CD4-positive, alpha-beta T cell treated with Interferon gamma for 1 hour (primary cell): ENCODE measurements at places on chromosomes 6 and 20.
A peak's percentile ranks its signal among the peaks of the same experiment; 100 is the strongest.

GRCh38 chr6:111663692-111664564 is 58.2 kb upstream of the TRAF3IP2 start:
- DNase-seq: no peak

- DNase-seq: no peak
Measured at GRCh38 chr6:147648916-147649315, 140.4 kb downstream of the SAMD5 start.

- no peak for DNase-seq
Measured at GRCh38 chr6:36997811-36998722, 7.4 kb upstream of the FGD2 start.

GRCh38 chr6:90459225-90459758 is 127.6 kb downstream of the MAP3K7 start:
- DNase-seq: no peak

- no peak for DNase-seq
Measured at GRCh38 chr6:111677249-111677990, 71.7 kb upstream of the TRAF3IP2 start.

DNA sequence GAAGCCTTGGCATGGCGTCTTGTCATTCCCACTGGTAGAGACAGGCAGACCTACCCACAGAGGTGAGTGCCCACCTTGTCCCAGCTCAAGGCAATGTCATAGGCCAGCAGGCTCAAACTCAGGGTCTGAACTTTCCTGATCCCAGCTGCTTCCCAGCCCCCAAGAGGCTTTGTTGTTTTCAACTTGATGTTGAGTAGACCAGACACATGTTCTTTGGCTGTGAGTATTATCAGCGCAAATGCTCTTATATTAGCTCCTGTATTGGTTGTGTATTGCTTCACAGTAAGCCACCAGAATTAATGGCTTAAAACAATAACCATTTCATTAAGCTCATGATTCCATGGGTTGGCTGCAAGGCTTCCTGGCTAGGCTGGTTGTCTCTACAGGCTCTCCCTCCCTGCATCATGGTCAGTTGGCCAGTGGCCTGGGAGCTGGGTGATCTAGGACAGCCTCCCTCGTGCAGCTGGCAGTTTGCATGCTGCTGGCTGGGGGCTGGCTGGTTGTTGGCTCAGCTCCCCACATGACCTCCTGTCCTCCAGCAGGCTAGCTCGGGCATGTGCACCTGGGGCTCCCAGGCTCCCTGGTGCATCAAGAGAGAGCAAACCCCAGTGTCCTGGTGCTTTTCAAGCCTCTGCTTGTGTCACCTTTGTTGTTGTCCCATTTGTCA is 21.6 kb downstream of the TOX2 start:
- no peak for DNase-seq

DNA sequence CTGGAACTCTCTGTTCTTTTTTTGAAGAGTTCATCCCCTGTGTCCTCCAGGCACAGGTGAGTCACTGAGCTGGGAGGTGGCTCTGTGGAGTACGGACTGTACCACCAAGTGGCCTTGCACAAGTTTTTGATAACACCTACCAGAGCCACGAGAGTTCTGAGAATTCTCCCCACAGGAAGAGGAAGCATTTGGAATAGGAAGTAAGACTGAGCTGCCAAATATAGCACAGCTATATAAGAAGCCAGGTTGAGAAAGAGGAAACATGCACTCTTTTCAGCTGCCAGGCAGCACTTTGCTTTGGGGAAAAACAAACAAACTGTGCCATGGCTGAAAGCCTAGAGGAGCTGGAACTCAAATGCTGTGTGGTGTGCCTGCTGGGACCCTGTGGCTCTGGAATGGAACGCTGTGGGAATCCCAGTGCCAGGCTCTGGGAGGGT is 70.8 kb upstream of the RIPOR2 start:
- peak; percentile 82 for DNase-seq

DNA sequence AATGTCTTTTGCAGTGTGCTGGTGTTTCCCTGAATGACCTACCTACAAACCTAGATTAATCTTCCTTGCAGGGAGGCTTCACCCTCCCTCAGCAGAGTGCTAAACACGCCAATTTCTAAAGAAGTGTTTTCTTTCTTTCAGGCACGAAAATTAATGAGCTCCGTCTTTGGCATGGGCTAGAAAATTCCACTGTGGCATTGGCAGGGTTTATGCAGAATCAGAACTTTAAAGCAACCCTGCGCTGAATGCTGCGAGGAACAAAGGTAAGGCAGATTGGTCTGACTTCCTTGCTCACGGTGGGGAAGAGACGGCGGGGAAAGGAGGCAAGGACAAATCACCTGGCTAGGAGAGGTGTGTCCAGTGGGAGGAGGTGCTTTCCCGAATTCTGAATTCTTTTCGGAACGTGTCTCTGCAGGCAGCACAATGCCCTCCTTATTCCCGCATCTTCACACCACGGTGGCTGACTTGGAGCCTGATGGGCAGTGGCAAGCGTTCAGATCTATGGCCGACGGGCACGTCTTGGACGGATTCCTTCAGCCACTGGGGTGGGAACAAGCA is 6.2 kb upstream of the BANF2 start:
- DNase-seq: no peak

DNA sequence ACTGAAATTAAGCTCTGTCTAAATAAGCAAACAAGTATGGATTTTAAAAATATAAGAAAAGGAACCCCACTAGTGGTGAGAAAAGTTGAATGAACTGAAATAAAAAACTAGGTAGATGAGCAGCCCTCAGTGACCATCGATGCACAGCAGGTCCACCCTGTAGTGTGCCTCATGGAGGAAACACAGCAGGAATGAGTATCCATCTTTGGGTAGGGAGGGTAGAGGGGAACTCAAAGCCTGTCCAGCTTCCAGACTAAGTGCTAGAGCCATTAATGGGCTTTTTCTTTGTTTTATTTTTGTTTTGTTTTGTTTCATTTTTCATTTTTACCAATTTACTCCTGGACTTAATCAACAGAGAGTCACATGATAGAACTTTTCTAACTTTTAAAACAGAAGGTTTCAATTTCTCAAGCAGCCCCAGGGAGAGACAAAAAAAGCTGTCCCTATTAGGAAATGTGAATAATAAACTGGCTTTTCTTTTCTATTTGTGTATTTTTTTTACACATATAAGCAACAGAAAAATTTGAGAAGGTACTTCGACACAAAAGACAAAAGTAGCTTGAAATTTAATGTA is 700.6 kb downstream of the HACE1 start:
- DNase-seq: no peak

GRCh38 chr6:11392778-11393507 is 144.6 kb upstream of the TMEM170B start:
- DNase-seq: no peak

DNA sequence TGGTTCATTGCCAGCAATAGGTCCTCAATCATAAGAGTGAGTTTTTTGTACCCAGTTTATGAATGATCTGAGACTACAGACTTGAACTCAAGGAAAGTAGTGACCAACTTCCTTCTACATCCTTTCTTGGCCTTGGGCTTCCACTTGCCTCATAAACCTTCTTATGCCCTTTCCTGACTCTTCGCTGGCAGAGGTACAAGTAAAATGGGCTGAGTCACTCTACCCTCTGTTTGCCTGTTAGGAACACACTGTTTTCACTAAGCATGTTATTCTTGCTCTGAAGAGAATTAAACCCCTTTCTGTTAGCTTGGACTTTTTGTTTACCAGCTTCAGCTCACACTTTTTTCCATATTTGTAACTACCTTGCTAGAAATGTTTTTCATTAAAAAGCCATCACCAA is 74.4 kb downstream of the PKHD1 start:
- DNase-seq: no peak

DNA sequence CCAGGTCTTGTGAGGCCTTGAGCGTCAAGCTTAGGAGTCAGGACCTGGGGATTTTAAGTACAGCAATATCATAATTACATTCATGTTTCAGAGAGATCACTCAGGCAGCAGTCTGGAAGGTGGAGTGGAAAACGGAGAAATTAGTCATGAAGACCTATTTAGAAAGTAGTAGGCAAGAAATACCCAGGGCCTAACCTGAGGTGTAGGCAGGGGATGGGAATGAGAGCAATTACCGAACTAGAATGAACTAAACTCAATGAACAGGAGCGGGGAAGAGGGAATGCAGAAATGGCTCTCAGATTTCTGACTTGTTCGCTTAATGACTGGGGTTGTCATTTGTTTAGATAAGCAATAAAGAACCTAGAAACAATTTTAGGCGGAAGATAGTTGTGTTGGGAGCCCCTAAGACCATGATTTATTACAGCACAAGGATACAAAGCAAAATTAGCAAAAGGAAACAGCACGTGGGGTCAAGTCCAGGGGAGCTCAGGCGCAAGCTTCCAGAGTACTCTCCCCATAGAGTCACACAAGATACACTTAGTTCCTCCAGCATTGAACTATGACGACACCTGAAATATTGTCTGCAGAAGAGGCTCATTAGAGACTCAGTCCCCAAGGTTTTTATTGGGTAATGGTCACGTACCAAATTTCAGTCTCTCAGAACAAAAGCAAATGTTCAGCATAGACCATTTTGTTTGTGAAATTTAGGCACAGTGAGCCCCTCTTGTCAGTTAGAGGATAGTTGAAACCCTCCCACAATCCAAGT is 178.8 kb upstream of the AKAP12 start:
- DNase-seq: no peak

GRCh38 chr20:32586291-32586690 is 1.2 kb upstream of the NOL4L start:
- no peak for DNase-seq

GRCh38 chr6:328924-329323 is 36.6 kb downstream of the DUSP22 start:
- DNase-seq: no peak

- DNase-seq: peak; percentile 76
Measured at GRCh38 chr6:98947411-98948292, at the start of gene FBXL4. Gene FBXL4, minus strand, starts transcription at chr6:98947946. Its CDS starts 20,958 bp downstream, at chr6:98926988.

- no peak for DNase-seq
Measured at GRCh38 chr6:13089296-13089994, 238.9 kb downstream of the TBC1D7 start.

GRCh38 chr20:32521780-32522525 is 63.2 kb downstream of the NOL4L start:
- DNase-seq: peak; percentile 58

DNA sequence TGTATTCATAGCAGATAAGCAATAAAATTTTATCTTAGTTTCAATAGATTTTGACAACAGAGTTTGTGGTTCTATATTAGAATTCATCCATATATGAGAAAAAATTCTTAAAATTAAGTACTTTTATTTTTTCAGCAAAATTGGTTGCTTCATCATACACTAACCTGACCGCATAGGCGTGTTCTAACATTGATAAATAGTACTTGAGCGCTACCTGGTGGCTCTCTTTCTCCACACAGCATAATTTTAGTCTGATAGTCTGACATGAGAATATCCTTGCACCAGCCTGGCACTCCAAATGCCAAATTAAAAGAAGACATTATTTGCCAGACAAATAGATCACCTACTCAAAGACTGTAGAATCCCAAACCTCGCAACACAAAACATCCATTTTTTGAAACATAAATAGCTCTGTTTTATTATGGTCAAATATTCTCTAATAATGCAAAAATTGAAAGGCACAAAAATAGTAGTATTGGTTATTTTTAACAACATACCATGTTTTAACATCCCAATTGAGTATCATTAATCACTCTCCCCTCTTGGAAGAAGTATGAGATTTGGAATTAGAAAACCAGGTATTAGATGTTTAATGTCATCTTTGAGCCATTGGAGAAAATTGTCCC is 33.0 kb upstream of the FILIP1 start:
- peak; percentile 7 for DNase-seq

GRCh38 chr6:126475449-126475848 is 135.5 kb downstream of the CENPW start:
- no peak for DNase-seq

GRCh38 chr6:22332711-22333110 is 35.9 kb upstream of the PRL start:
- DNase-seq: no peak

GRCh38 chr20:57957411-57958049 is 247.7 kb upstream of the PMEPA1 start:
- no peak for DNase-seq

DNA sequence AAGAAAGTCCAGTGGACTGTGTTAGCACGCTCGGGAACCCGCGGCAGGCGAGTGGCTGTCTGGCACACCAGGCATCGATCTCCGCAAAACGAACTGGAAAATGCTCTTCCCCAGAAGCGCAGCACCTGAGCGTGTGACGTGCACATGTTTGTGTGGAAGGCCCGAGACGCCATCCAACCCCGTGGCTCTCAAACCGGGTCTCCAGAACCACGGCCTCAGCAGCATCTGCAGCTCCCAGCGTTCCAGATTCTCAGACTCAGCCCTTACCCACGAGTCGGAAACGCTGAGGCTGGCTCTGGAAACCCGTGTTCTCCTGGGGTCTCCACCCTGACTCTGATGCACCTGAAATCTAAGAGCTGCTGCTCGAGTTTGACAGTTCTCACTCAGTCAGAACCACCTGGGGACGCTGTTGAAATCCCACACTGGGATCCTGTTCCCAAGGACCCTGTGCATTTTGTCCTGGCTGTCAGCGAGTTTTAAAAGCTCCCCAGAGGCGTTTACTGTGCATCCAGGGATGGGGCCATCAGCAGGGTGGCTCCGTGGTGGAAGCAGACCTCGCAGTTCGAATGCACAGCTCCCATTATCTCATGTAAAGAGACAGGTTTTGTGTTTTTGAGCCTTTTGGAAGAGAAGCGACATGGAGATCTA is 69.0 kb downstream of the DLL1 start:
- no peak for DNase-seq

- no peak for DNase-seq
Measured at GRCh38 chr20:48298851-48299484, 513.7 kb upstream of the SULF2 start.

DNA sequence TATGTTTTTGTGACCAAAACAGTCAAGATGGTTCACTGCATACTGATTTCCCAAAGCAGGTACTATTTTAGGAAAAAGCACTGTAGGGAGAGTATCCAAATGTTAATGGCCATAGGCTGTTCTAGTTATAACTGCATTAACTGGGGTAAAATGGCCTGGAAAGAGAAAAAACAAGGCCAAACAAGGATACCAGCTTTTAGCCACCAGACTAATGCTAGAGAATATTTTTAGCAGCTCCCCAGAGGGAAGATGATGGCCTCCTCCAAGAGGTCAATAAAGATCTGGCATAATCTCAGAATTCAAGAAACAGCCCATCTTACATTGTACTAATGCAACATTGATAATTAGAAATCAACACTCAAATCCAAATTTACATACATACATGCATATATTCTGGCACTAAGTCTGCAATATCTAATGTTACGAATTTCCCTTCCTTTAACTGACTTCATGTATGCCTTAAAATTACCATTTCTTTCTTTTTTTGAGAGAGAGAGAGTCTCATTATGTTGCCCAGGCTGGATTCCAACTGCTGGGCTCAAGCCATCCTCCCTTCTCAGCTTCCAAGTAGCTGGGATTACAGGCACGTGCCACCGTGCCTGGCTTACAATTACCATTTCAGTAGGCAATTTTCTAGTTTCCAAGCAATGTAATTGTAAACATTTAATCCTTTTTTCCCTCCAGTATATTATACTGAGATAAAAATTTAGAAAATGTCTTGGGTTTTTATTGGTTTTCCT is 9.3 kb downstream of the COX7A2 start:
- no peak for DNase-seq
